ENCODE measurements at places on chromosomes 16 and 17.
A peak's percentile ranks its signal among the peaks of the same experiment; 100 is the strongest.

GRCh38 chr17:45345554-45346215 is 28.9 kb upstream of the MAP3K14 start:
- no peak for DNase-seq

DNA sequence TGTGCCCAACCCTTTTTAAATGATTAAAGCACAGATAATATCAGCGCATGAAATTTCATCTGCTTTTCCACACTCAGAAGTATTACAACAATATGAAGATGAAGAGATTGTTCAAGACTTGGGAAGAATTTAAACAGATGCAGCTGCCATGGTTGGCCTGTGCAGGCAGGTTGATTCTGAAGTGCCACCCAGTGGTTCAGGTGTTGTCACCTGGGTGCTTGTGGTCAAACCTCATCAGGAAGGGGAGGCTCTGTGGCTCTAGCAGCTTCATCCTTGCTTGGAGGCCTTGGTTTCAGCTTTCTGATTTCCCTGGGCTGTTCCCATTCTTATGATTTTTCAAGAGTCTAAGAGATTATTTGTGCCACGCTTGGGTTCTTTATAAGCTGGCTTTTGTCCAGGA is 22.2 kb upstream of the CLEC18C start:
- DNase-seq: no peak

- DNase-seq: no peak
These were observed 3.3 kb upstream of the PMP22 start for GRCh38 chr17:15268461-15268860.

- no peak for DNase-seq
These were observed 42.3 kb upstream of the HNF1B start for GRCh38 chr17:37787055-37787757.

- no peak for DNase-seq
These were observed 4.8 kb downstream of the ABCA10 start for GRCh38 chr17:69223809-69224208.

DNA sequence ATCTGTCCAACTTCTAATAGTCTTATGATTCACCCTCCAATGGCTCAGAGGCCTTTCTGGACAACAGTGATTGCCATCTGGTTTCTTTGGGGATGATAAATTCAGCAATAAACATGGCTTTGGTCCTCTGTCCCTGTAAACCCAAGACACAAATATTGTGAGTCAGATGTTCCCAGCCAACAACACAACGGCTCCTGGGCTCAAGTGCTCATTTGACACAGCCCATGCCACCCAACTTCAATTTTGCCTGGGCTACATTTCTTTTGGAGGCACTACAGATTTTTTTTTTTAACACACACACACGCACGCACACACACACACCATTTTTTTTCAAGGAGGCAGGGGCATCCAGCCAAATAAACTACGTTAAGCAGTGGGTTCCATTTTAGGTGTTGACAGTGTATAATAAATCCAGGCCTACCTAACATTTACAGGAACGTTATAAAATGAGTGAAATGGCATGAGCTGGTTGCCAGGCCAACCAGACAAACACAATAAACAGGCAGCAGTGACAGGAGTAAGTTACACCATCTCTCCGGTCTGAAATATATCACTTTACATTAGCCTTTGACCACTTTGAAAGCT is 939.9 kb upstream of the SOX9 start:
- DNase-seq: no peak

GRCh38 chr17:66372182-66372581 is 69.8 kb downstream of the PRKCA start:
- DNase-seq: no peak

- DNase-seq: no peak
These were observed 15.7 kb downstream of the ASGR2 start for GRCh38 chr17:7098802-7099459.

GRCh38 chr17:36650096-36650775 is 48.9 kb downstream of the MRM1 start:
- DNase-seq: no peak

GRCh38 chr16:67000384-67001351 is 12.3 kb downstream of the CES4A start:
- peak; percentile 23 for DNase-seq

GRCh38 chr17:35243561-35244340 is 879 bp downstream of the SLFN5 start:
- peak; percentile 38 for DNase-seq

GRCh38 chr16:23398987-23399805 is 53.8 kb downstream of the COG7 start:
- no peak for DNase-seq

DNA sequence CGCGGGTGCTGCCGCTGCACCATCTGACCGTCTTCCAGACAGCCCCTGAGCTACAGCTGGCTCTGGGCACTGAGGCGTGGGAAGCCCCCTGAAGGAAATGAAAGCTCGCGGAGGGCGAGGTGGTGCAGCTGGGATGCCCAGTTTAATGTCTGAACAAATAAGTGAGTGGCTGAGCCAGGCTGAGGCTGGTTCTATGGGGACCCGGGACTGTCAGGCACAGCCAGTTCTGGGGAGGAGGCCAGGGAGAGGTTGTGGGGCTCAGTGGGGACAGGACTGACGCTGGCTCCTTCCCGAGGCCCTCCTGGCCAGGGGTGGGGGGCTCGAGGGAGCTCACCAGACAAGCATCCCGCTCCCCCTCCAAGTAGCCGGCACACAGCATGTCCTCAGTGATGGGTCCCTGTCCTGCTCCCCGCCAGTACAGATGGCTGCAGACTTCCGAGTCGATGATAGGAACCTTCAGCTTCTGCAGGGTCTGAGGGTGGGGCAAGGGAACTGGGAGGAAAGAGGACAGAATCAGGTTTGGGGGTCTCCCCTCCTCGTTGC is 4.4 kb downstream of the PRSS22 start:
- no peak for DNase-seq

- DNase-seq: no peak
These were observed 8.7 kb downstream of the USB1 start for GRCh38 chr16:58009856-58010416.

GRCh38 chr16:77790912-77791311 is 2.5 kb downstream of the VAT1L start:
- DNase-seq: no peak

DNA sequence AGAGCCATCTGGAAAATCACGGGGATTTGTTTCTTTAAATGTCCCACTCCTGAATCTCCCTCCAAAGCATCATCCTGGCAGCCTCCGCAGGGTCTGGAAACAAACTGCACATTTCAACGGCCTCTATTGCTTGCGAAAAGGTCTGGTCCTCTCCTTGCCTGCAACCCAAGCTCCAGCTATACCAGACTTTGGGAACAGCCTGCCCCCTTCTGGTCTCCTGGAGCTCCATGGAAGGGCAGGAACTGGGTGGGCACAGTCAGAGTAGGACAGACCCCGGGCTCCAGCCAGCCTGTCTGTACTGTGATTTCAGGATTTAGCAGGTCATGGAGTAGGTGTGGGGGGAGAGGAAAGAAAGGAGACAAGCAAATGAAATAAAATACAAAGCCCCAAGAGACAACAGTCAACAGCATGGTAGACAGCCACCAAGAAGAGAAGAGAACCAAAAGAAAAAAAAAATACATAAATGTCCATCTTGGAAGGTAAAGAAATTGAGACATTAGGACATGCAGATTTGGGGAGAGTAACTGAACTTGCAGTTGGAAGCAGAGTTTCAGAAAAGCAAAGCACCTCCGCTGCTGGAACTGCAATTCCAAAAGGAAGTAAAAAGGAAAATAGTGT is 2.7 kb downstream of the XYLT1 start:
- peak; percentile 48 for DNase-seq

DNA sequence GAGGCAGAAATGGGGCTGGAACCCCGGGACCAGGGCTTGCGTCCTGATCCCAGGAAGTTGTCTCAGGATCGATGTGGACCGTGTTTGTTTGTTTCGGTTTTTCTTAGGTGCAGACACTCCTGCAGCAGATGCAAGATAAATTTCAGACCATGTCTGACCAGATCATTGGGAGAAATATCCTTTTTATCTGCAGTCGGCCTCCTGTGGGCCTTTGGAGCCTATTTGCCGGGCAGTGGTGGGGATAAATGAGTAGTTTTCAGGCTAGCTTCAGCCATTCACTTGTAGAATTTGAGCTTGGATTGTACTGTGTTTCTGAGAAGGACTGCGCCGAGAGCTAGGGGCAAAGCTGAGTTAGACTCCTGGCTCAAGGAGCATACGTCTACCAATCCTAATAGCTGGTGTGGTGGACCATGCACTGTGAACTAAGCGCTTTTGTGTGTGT is 816 bp downstream of the HSBP1 start:
- no peak for DNase-seq

- DNase-seq: peak; percentile 39
These were observed 516 bp downstream of the SLC16A6 start for GRCh38 chr17:68290268-68290954.

GRCh38 chr17:6073620-6074019 is 3.4 kb downstream of the WSCD1 start:
- DNase-seq: no peak

GRCh38 chr16:83603723-83604570 is 203.8 kb upstream of the HSBP1 start:
- DNase-seq: no peak

- no peak for DNase-seq
These were observed 49.4 kb downstream of the KANSL1 start for GRCh38 chr17:46143827-46144236.

- no peak for DNase-seq
These were observed at the start of gene TMEM100 for GRCh38 chr17:55722742-55723487. TMEM100 (minus strand) TSS chr17:55722864; CDS start chr17:55721070, 1,794 bp downstream.

GRCh38 chr16:56897026-56897799 is 32.2 kb downstream of the SLC12A3 start:
- DNase-seq: no peak

DNA sequence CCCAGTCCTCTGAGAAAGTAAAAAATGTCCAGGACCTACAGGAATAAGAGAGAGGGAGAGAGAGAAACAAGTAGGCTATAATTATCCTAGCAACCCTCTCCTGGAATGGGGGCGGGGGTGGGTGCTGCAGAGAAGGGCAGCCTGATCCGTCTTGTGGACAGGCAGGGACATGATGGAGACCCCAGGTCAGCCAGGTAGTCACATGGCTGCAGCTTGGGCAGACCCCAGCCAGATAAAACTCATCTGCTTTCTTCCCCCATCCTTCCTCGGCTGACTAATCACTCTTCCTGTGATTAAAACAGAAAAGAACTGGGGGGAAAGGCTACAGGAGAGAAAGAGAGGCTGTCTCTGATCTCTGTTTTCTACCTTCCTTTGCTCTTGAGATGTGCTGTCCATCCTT is 32.6 kb downstream of the COPZ2 start:
- DNase-seq: no peak

GRCh38 chr17:42221886-42222745 is 27.8 kb upstream of the GHDC start:
- DNase-seq: peak; percentile 54

- no peak for DNase-seq
These were observed 36.2 kb downstream of the CTCF start for GRCh38 chr16:67598527-67598926.

- DNase-seq: no peak
These were observed 2.1 kb downstream of the CPD start for GRCh38 chr17:30380643-30381339.

DNA sequence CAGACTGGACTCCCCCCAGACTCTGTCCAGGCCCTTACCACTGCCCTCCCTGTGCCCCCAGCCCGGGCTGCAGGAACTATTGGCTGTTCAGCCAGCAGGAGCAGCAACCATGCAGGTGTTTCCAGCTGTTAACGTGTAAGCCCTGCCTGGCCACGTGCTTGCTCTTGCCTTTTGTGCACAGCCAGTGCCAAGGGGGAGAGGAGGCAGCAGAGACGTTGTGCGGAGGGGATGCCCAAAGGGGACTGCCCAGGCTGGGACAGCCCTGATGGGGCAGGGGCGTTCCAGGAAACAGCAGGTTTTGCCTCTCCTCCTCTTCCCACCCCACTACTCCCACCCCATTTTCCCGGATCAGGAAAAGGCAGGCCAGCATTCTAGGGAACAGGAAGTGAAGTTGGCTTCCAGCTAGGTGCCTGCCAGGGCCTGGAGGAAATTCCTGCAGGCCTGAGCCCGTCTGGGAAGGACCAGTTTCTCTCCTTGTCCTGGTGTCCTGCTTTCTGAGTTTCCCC is 16.7 kb upstream of the LASP1NB start:
- DNase-seq: no peak

- no peak for DNase-seq
These were observed 25.0 kb downstream of the CDK12 start for GRCh38 chr17:39486242-39486641.
